Keratinocyte (primary cell): ENCODE measurements at places on chromosomes 6 and 20.

- no peak for DNase-seq
Measured at GRCh38 chr6:164967102-164967501, 342.3 kb downstream of the C6orf118 start.

DNA sequence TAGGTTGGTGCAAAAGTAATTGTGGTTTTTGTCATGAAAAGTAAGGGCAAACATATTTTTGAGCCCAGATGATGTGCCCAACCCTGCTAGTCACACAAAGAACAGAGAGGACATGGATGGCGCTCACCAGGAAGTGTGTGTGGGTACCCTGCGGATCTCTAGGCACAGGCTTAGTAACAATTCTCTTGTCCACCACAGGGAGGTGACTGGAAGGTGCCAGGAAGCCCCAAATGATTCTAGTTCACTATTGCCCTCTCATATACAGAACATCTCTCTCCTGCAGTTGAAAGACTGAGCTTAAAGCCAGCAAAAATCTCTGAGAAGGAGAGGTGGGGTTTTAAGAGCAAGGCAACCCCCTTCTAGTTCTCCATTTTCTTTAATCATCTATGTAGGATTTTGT, 272.1 kb upstream of the TAB2 start:
- DNase-seq, result no peak

- no peak for DNase-seq
Measured at GRCh38 chr6:34267746-34268145, 18.9 kb upstream of the SMIM29 start.

DNA sequence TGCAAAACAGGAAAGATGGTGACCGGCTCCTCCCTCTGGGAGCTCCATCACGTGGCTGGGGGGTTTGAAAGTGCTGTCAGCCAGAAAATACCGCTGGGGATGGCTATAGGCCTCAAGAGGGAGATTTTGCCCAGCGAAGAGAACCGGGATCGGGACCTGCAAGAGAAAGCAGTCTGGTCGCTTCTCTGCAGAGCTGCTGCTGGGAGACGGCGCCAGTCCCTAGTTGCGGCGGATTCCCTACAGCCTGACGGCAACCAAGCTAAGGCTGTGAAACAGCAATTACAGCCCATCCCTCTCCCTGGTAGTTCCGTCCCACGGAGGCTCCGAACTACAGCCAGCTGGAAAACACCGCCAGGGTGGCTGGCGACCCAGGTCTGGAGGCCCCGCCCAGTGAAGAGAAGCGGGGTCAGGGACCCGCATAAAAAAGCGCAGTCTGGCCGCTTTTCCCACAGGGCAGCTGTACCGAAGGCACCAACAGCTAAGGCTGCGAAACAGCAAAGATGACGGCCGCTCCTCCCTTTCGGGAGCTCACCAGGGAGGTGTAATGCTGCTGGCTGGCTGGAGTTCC, 238.1 kb upstream of the IRAK1BP1 start:
- DNase-seq, result no peak

DNA sequence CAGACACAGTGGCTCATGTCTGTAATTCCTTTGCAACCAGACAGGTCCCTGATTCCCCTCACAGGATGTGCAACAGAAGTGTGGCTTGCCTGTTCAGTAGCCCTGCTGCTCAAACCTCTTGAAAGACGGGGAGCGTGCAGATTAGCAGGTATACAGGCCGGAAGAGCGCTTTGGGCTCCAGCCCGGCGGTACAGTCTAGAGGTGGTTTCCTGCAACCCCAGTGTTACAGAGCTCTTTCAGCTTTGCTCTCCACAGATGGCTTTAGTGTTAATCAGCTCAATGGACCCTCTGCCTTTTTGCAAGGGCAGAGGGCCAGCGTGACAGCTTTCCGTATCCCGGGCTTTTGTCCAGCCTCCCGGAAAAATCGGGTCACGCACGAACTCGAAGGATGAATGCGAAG, 67.2 kb upstream of the TNFRSF21 start:
- DNase-seq, result no peak

GRCh38 chr20:34976286-34976685, 20.6 kb downstream of the MYH7B start:
- no peak for DNase-seq

DNA sequence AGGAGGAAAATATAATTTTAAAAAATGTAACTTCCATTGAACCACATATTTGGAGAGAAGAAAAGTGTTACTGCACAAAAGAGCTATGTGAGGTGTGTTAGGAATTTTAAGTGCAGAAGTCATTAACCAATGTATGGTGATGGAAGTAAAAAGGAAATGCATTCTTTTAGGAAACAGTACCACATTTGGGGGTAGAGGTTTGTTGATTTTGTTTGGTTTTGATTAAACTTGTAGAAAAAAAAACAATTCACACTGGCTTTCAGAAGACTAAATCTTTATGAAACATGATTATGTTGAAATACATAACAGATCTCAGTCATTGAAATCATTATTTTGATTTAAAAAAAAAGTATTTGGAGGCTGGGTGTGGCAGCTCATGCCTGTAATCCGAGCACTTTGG, 1287.0 kb upstream of the GJE1 start:
- no peak for DNase-seq

DNA sequence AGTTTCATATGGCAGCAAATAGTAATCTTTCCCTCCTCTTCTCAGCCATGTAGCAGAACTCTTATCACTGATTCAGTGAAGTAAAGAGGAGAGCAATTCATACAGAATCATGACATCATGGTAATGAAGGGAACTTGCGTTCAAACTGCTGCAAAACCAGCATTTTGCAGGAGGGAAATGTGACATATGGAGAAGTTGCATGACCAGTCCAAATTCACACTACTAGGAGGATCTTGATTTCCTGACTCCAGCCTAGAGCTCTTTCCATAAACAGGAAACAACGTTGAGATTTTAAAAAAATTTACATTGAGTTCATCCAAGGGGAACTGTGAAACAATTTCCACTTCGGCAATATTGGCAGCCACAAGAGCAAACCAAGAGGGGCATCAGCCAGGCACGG, 63.8 kb downstream of the MBOAT1 start:
- no peak for DNase-seq

DNA sequence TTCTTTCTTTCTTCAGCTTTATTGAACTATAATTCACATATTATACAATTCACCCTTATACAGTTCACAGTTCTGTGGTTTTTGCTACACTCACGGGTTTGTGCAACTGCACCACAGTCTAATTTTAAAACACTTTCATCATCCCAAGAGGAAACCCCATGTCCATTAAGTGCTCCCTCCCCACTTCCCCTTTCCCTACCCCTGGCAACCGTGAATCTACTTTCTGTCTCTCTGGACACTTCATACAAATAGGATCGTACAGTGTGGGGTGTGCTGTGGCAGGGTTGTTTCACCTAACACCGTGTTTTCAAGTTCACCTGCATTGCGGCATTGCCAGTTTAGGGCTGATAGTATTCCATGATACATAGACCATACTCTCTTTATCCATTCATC, 118.8 kb downstream of the PHACTR3 start:
- no peak for DNase-seq

DNA sequence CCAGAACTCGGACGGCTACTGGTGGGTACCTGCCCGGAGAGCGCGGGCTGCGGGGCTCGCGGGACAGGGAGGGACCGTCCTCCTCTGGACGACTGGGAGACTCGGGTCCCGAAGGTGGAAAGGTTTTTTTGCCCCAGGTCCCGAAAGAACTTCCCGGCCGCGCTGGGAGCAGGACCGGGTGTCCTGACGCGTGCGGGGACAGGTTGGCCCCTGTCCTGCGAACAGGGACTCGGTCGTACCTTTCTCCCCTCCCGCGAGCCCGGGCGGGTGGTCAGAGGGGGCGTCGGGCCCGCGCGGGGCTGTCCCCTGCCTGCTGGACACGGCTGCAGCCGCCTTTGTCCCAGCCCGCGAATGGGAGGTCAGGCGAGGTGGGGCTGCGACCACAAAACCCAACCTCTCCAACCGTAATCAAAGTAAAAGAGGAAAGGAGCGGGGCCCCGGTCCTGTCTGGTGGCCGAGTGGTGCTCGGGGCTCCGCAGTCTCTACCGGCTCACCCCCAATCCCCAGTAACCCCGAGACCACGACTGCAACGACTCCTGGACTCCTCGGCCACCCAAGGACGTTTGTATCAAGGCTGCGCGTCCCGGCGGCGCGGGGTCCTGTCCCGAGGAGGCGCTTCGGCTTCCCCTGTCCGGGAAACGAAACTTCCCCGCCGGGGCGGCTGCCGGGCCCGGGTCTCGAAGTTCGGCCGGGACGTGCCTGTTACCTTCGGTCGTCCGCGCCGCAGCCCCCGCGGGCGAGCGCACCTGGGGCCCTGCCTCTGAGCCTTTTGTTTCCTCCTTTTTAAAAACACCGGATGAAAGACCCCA, 798 bp downstream of the DSP start:
- DNase-seq, result no peak

DNA sequence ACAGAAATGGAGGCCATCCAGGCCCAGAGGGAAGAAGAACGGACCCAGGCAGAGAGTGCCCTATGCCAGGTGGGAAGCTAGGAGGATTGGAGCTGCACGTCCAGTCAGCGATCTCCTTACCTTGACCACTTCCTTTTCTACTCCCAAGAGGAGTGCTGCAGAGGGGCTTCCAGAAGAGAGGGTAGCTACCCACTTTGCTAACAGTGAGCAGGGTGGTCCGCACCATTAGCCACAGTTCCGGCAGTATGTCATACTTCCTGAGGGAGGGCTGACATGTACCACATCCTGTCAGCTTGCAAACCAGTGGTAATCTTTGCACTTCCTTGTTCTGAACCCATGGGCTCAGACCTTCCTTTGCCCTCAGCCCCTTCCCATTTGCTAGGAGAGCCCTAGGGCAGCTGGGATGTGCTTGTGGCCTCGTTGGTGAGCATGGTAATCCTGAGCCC, 35.4 kb downstream of the CEP250 start:
- DNase-seq, result no peak

GRCh38 chr6:141151710-141152417, 980.9 kb upstream of the GJE1 start:
- DNase-seq, result no peak

GRCh38 chr20:19893356-19893755, 123.8 kb upstream of the NAA20 start:
- no peak for DNase-seq

- no peak for DNase-seq
Measured at GRCh38 chr6:37685261-37685660, 12.4 kb downstream of the MDGA1 start.

- DNase-seq, result no peak
Measured at GRCh38 chr6:52482903-52483670, 62.9 kb downstream of the EFHC1 start.

GRCh38 chr20:61133611-61134010, 118.5 kb upstream of the CDH4 start:
- no peak for DNase-seq

GRCh38 chr6:158970640-158971275, 29.2 kb downstream of the RSPH3 start:
- no peak for DNase-seq

- no peak for DNase-seq
Measured at GRCh38 chr20:33803921-33804337, 7.2 kb upstream of the CHMP4B start.

DNA sequence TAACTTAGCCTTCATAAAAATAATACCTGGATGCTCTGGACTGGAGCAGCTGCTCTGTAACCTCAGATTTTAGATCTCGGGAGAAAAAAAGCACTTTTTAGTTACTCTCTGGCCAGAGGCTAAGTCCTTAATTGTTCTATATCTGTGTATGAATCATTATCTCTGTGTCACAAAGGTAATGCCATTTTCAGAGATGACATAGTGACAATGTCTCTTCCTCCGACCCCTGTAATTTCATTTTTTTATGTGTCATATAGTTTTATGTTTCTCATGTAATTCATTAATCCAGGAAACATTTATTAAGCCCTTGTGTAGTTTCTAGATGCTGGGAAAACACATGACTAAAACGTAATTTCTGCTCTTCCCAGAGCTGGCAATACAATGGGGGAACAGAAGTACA, 55.6 kb downstream of the SENP6 start:
- no peak for DNase-seq

DNA sequence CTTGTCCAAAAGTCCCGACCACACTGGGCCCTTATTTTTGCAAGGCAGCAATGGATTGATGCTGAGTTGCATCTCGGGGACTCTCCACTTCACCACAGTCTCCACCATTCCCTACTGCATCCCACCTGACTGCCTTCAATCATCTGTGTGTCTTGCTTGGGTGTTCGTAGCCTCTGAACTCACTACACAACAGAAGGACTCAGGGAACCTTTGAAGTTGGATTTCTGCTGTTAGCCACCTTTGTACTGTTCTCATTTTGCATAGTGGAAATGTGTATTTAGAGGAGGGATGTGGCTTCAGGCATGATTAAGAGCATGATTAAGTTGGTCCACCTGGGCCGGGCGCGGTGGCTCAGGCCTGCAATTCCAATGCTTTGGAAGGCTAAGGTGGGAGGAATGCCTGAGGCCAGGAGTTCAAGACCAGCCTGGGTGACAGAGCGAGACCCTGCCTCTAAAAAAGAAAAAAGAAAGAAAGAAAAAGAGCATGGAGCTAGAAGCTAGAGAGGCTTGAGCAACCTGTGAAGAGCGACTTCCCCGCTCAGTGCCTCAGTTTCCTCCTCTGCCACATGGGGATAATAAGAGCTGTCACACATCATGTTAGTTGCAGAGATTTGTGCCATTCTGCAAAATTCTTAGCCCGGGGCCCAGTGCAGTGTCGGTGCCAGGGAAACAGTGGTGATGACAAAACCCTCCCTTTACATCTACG, 121.3 kb upstream of the PTPN1 start:
- no peak for DNase-seq

GRCh38 chr6:38148606-38149005, 329.1 kb downstream of the ZFAND3 start:
- DNase-seq, result no peak

GRCh38 chr6:48206091-48206490, 95.1 kb upstream of the PTCHD4 start:
- no peak for DNase-seq

- no peak for DNase-seq
Measured at GRCh38 chr6:77834591-77834996, 181.8 kb downstream of the MEI4 start.

DNA sequence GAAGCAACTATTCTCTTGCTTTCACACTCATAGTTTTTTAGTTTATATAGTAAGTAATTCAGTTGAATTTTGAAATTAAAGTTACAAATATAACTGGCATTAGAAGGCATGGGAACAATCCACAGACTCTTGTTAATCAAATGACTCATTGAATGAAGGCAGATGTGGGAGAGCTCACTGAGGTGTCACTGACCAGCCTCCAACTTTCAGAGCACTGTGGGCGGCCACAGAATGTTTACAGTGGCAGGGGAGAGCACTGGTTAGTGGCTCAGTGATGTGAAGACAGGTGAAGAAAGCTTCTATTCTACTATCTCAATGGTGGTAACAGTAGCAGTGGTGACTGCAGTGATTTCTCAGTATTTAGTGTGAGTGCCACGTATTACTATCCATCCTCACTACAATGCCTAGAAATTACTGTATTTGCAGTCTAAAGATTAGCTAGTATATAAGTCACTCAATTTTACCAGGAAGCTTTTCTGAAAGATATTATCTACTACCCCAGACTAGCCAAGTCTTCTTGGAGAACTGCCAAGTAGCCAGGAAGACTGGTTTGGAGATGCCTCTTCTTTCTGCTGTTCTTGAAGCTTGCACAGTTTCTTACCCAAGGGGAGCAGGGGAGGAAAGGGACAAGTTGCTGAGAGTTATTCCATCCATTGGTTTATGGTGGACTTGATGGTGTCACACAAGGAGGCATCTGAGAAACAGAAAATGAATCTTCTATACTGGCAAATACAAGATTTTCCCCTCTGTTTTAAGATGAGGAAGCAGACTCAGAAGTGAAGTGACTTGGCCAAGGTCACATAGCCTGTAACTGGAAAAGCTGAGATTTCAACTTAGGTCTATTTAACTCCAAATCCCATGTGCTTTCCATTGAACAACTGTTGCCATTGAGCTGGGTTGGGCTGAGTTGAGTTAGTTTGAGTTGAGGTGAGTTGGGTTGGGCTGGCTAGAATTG, 231.2 kb downstream of the ANKRD60 start:
- DNase-seq, result no peak

GRCh38 chr6:31622684-31623091, 2.2 kb downstream of the PRRC2A start:
- no peak for DNase-seq
